ENCODE measurements at places on chromosomes 16 and 17.

- DNase-seq = no peak
Observed at GRCh38 chr17:39196241-39196807, 1.1 kb downstream of the CACNB1 start.

DNA sequence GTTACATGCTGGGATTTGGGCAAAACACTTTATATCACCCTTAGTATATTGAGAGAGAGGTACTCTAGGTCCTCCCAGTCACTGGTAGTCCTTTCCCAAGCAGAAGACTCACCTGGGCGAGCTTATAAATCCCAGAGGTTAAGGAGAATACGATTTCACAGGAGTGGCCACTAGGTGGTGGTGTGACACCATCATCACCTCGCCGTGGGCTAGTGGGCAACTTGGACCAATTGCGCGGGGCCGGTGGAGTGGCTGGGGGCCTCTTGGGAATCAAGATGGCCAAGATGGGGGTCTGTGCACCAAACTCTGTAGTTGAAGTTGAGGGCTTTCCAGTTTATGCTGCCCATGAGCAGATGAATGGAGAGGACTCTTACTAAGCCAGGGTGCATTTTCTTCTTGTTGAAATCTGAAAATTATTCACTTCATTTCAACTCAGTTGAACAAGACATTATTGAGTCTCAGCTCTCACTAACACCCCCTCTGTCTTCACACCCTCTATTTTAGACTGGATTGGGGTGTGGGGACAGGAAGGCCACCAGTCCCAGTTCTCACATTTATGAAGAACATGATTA lies 38.2 kb upstream of the PIRT start:
- peak; percentile 38 for DNase-seq

DNA sequence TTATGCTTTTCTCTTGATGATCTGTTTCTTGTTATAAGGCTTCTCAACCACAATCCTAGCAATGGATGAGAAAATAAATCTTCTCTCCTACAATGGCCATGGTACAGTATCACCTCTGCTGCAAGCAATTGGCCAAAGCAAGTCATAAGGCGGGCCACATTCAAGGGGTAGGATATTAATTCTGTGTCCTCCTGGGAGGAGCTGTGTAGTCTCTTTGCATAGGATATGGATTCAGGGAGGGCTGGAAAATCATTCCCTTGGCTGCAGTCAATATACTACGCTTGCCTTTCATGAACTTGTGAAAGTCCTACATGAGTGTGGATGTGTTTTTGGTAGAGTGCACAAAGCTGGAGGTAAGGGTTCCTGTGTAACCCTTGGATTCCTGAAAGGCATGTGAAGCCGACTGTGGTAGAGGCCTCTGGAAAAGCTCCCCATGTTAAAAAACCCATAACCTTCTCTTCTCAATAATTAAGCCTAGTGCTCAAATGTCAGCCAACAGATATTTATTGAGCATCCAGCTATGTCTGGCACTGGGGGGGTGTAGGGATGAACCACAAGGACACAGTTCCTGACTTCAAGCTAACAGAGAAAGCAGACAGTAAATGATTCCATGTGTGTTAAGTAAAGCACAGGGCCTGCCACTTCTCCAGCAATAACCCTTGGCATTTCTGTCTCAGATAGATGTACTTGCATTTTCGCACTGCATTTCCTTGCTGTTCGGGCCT lies 147.6 kb upstream of the HS3ST3A1 start:
- no peak for DNase-seq

- no peak for DNase-seq
Observed at GRCh38 chr17:1907216-1907631, 77.4 kb downstream of the RPA1 start.

DNA sequence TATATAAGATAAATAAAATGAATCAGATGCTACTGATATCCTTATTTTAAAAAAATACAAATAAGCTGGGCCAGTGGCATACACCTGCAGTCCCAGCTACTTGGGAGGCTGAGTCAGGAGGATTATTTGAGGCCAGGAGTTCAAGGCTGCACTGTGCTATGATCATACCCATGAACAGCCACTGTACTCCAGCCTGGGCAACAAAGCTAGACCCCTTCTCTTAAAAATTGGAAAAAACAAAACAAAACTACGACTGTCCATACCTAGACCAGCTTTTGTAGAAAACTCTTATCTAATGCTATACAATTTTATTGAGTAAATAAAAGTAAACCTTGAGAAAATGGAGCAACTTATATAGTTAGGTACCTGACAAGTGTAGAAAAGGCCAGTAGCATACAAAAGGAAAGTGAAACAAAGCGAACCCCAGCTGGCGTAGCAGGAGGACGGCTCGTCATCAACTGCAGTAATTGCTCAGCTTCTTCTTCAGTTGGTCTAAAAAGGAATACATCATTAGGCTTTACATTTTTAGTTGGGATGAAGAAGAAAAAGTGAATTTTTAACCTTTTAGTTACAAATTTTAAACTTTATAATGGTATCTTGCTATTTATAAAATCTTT lies 23.6 kb downstream of the INTS2 start:
- no peak for DNase-seq

DNA sequence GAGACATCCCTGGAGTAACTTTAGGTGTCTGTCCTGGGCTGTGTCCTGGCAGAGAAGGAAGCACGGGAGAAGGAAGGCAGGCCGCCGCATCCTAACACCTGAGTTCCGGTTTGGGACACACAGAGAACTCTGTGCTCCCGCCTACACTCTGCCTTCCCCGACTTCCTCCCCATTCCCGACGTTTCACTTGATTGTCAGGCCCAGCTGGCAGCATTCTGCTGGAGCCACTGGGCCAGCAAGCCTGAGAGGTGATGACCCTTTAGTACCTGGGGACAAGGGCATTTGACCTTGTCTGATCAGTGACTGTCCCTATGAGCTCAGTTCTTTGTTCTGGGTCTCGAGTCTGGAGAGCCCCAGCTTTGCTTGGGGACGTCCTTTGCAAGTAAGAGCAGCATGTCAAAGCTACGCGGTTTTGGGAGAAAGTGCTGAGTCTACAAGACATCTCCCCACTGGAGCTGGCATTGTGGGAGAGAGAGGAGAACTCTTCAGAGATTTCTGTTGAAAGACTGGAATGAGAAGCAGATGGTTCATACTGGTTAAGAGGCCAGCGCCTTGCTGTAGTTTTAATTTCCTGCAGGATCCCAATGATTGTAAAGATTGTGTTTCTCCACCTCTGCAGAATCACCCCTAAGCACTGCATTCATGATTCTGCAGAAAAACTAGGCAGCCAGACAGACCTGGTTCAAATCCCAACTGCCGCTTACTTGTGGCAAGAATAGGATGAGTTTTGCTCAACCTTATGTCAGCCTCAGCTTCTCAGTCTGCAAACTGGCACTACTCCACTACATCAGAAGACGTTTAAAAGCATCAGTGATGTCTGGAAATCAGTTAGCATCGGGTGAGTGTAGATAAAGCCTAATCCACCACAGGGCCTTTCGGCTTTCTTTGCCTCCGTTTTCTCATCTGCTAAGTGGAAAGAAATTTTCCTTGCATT lies 20.6 kb downstream of the ABAT start:
- no peak for DNase-seq

GRCh38 chr17:48625495-48626244 lies 488 bp downstream of the HOXB9 start:
- peak; percentile 77 for DNase-seq

- DNase-seq = no peak
Observed at GRCh38 chr17:21094298-21094704, 32.5 kb upstream of the DHRS7B start.

GRCh38 chr16:69150146-69150865 lies 17.9 kb downstream of the UTP4 start:
- DNase-seq = peak; percentile 77

GRCh38 chr16:24070851-24071250 lies 185.3 kb upstream of the CACNG3 start:
- DNase-seq = peak; percentile 63

- no peak for DNase-seq
Observed at GRCh38 chr17:21199311-21199710, 14.7 kb downstream of the TMEM11 start.

- no peak for DNase-seq
Observed at GRCh38 chr17:19928299-19928698, 49.3 kb downstream of the AKAP10 start.

DNA sequence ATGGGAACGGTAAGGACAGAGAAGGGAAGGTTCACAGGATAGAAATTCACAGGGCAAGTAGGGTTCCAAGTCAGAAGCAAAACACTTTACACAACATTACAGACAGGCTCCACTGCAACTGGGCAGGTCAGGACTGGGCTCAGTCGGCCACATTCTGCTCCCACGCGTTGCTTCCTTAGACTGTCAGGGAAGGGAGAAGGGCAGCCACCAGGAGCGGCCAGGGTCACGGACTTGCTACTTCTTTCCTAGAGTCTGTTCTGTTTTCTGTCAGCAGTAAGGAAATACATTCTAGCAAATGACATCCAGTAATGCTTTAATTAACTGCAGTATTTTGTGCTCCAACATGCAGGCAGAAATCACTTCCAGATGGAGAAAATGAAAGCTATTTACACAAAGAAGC lies 160.3 kb upstream of the RPH3AL start:
- no peak for DNase-seq

DNA sequence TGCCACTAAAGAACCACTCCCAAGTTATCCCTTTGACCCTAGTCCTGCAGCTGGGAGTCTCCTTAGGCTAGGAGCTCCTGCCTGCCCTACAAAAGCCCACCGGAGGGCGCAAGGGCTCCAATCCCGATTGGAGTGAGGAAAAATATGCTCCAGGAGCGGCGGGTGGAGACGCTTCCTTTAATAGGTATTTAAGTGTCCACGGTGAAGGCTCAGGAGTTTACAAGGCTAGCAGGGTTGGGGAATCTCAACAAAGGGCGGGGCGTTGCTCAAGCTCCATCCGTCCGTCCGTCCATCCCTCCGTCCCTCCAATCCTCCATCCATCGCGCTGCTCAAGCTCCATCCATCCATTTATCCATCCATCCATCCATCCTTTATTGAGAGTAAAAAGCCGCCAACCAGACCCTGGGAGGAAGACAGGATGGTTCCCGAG lies 556 bp upstream of the SPNS1 start:
- DNase-seq = peak; percentile 87

DNA sequence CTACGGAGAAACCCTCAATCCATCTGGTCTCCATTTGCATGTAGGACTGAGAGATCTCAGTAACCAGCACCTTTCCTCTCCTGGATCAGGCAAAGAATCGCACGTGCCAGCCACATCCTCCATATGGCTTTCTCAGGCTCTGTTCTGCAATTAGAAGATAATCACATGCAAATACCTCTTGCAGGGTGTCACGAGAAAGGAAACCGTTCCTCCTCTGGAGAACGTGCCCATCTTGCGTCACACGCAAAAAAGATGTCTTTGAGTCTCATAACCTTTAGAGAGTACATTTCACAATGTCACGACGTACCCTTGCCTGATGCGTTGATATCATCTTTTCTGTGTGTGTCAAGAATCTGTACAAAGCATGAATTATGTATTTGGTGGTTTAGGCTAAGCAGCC lies 36.2 kb upstream of the DNAH17 start:
- no peak for DNase-seq

- peak; percentile 93 for DNase-seq
Observed at GRCh38 chr16:2095315-2095853, 40.3 kb downstream of the PKD1 start.

- DNase-seq = no peak
Observed at GRCh38 chr17:4433515-4434031, at the start of gene SPNS3. Gene SPNS3 (plus strand): TSS chr17:4433940. CDS start chr17:4433968, 28 bp downstream.

- no peak for DNase-seq
Observed at GRCh38 chr16:26195225-26195624, 503.5 kb downstream of the HS3ST4 start.

DNA sequence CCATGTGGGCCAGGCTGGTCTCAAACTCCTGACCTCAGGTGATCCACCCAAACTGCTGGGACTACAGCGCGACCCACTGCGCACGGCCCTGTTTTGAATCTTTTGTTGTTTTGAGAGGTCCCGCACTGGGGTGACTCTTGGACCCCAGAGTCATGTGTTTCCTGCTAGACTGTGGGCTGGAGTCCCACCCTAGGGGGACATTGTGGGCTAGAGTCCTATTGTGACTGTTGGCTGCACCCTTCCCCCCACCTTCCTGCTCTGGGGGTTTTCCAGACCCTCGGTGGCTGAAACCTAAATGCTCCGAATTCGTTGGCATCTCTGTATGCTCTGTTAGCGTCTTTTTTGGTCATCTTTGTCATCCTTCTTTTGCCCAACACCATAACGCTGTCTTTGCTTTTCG lies 16.0 kb downstream of the NUPR1 start:
- DNase-seq = no peak

- no peak for DNase-seq
Observed at GRCh38 chr16:69243479-69243878, 56.5 kb downstream of the SNTB2 start.

Data from ACHN (cell line).